SIG-M5 (cell line): ENCODE measurements at places on chromosomes 16 and 17.

GRCh38 chr17:4474093-4474492, 24.6 kb upstream of the SPNS2 start:
- DNase-seq = no peak

DNA sequence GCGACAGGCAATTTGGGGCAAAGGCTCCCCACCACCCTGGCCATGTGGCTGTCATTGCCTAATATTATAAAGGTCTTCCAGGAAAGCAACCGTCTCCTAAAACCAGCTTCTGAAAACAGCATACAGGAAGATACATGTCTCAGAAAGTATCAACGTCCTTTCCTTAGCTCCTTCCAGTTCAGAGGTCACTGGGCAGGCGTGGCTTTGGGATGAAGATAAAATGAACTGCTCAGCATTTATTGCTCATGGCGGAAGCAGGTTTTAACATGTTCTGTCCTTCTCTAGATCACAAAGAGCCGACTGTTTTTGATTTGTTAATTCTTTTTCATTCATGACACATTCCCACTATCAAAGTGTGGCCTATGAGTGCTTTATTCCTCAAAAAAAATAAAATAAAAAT, 8.0 kb downstream of the CFAP20 start:
- DNase-seq = no peak

DNA sequence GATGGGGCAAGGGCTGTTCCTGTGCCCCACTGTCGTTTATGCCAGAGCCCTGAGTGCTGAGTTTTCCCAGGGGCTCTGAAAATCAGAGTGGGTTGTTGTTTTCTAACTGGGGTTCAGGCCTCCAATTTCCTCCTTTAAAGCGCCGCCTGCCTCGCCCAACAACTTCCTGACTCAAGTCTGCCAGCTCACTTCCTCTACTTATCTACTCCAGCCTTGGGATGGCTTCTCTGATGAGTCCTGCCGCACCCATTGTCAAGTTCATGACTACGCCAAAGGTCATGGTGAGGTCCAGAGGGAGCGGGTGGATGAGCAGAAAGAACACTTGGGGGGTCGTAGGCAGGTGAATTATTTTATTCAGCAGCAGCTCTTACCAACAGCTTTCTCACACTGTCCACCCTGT, 104.7 kb downstream of the UTP18 start:
- DNase-seq = no peak

DNA sequence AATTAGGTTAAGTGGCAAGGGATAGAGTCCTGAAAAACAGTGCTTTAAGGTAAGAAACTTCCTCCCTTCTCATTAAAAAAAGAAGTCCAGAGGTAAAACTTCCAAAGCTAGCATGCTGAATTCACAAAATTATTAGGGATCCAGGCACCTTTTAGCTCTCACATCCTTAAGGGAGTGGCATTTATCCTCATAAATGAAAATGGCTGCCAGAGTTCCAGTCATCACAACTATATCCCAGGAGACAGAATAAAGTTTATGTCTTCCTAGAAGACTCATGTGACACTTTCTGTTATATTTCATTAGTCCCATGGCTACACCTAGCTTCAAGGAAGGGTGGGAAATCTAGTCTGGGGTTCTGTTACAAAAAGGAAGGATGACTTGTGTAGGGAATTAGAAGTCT, 23.3 kb upstream of the ADORA2B start:
- DNase-seq = no peak

DNA sequence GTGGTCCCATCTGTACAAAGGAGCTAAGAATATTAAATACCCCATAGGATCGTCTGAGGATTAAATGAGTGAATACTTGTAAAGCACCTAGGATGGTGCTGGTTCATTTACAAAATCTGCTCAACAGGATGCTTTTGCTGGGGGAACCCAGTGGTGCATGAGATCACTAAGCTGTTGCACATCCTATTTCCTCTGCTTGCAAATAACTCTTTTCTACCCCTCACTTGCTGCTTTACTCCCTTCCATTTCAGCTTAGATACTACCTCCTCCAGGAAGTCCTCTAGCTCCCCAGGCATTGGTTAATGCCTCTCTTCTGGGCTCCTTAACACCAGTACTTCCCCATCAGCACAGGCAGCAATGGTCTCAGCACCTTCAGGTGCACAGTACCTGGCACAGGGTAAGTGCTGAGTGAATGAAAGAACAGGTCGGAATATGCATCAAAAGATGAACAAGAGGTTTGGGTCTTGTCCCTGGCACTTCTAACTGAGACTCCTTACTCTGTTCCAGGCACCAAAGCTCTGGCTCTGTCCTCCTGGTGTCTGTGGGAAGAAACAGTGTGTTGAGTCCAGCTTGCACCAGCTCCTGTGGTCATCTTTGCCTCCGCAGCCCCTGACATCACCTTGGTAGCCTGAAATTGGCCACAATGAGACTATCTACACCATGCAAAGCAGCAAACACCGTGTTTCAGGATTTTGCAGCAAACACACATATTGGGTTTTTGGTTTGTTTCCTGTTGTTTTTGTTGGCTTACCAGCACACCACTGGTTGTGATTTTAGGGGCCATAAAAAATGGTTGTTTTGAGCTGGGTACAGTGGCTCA, 24.1 kb upstream of the IL21R start:
- no peak for DNase-seq

GRCh38 chr17:51052235-51052634, 68.4 kb downstream of the SPAG9 start:
- no peak for DNase-seq

- DNase-seq = no peak
Observed at GRCh38 chr17:49337884-49338283, 24.2 kb downstream of the ZNF652 start.
